ENCODE measurements at places on chromosomes 6 and 20.

- DNase-seq, result no peak
These were observed 30.8 kb downstream of the FARS2 start for GRCh38 chr6:5292154-5292553.

DNA sequence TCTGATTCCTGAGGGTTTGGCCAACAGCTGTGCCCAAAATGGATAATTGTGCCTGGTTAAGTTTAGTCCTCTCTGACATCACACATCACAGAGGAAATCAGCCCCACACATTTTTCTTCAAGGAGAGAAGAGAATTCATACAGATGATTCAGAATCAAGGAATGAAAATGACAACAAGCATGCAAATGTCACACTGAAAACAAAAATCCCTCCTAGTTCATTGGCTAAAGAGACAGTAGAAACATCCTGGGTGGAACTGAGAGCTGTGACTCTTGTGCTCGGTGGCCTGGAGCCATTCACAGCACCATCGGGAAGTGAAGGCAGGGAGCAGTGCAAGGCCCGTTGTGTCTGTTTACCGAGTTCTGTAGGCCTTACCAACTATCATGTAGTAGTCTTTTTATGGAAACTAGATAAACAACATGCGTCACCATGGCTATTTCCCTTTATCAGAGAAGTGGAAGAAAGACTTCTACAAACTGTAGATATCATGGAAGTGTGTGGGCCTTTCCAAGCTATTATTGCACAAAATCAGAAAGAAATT is 81.7 kb upstream of the TENT5A start:
- peak; percentile 92 for DNase-seq

DNA sequence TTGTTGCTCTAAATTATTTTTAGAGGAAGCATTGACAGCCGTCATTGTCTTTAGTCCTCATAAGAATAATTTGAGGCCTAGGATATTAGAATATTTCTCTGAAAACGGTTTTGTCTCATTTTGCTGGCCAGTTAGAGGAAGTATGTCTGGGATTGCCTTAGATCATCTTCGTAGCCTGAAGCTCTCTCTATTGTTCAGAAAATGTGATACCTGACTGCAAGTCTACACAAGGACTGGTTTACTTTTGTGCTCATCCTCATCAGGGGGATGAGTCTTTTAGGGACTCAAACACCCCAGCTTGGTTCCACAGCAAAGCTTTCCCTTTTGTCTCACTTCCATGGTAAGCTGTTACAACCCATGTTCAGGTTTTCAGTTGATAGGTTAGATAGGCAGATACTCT is 141.8 kb downstream of the FARS2 start:
- DNase-seq, result no peak

DNA sequence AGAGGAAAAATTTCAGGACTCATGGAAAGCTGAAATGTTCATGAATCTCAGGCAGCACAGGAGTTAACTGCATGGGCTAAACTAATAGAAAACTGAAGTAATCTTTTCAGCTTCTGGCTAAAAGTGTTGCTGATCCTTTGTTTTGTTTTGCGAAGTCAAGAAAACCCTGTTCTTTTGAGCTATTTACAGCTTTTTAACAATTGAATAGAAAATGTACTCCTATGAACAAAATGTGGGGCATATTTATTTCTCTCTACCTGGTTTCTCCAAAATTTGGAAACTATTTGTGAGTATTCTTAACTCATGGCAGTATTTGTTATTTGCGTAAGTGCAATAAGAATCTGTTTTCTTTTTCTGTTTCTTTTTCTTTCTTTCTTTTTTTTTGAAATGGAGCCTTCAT is 818.8 kb upstream of the CITED2 start:
- no peak for DNase-seq

GRCh38 chr6:17703256-17703694 is 3.5 kb downstream of the NUP153 start:
- DNase-seq, result peak; percentile 71

DNA sequence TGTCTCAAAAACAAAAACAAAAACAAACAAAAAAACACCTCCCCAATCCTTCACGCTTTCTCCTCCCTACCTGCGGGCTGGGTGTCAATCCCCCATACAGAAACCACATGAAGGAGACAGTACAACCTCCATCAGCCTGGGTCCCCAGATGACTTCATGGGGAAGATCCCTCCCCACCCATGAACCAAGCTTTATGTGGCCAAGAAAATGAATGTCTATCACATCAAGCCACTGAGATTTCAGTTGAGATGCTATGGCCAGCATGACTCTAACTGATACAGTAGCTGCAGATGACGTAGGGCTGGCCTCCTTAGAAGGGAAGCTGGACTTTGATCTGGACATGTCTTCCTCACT is 21.2 kb upstream of the BNIP5 start:
- no peak for DNase-seq

- no peak for DNase-seq
These were observed 315.0 kb downstream of the GMDS start for GRCh38 chr6:1930356-1930755.

DNA sequence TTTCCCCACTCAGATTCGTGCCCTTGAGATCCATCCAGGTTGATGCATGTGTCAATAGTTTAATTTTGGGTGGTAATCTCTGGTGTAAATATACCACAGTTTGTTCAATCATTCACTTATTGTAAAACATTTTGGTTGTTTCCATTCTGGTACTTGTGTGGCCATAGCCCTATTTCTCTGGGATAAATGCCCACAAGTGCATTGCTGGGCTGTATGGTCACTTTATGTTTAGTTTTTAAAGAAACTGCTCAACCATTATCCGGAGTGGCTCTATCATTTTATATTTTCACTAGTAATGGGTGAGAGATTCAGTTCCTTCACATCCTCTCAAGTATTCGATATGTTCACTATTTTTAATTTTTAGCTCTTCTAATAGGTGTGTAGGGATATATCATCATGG is 60.7 kb upstream of the RNF24 start:
- DNase-seq, result no peak

- no peak for DNase-seq
These were observed 496.0 kb upstream of the MARCKS start for GRCh38 chr6:113361014-113361645.

GRCh38 chr20:41185013-41185757 is 47.8 kb downstream of the PLCG1 start:
- no peak for DNase-seq

- DNase-seq, result no peak
These were observed 47.5 kb upstream of the CRISP1 start for GRCh38 chr6:49913636-49914375.

GRCh38 chr20:11852189-11852588 is 65.5 kb upstream of the BTBD3 start:
- DNase-seq, result no peak

- no peak for DNase-seq
These were observed 48.9 kb downstream of the WDR27 start for GRCh38 chr6:169652896-169653295.

GRCh38 chr6:154981079-154981870 is 13.8 kb upstream of the TIAM2 start:
- DNase-seq, result no peak

- no peak for DNase-seq
These were observed 16.7 kb downstream of the PDRG1 start for GRCh38 chr20:31934968-31935764.

DNA sequence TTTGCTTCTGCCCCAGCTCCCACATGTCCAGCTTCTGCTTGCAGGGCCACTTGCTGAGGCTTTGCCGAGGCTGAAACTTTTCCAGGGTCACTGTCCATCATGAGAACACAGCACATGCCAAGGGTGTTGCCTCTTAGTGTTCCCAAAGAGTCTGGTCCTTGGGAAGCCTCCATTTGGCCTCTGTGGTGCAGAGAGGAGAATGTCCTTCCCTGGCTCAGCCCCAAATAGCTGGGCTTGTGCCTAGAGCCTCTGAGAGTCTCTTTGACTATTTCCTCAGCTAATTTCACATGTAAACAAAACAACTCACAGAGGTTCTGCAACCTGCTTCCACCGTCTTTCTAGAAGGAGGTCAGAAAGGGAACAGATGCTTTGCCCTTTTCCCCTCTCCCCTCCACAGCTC is 40.4 kb upstream of the RAB23 start:
- peak; percentile 73 for DNase-seq

GRCh38 chr6:90333928-90334327 is 37.3 kb upstream of the BACH2 start:
- DNase-seq, result no peak

DNA sequence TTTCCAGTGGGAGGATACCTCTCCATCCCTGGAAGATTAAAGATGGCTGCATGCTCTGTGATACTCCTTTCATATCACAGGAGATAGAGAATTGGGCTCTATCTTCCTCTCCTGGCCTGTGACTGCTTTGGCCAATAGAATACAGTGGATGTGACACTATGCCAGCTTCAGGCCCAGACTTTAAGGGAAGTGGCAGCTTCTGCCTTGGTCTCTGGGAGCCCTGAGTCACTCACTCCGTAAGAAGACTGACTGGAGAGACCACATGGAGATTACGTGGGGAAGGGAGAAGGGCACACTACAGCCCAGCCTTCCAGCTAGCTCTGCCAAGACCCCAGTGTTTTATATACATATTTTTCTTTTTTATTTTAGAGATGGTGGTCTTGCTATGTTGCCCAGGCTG is 10.4 kb upstream of the MMP9 start:
- no peak for DNase-seq

DNA sequence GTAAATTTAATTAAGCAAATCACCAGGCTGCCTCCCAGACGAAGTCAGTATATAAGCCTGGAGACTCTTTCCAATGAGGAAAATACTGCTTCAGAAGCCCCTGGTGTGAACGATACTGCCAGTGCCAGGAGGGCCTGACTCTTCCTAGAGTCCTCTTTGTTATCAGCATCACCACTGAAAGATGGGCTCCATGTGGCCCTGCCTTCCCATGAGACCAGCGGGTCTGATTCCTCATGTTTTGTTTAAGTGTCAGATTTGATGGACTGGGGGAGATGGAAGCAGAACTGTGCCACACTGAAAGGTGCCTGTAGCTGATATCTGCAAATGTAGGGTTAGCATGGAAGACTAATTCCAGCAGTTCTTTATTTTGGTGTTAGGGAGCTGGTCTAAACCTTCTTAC is 7.9 kb downstream of the NQO2 start:
- no peak for DNase-seq

- DNase-seq, result no peak
These were observed 13.4 kb downstream of the SNX14 start for GRCh38 chr6:85580118-85580877.

- DNase-seq, result no peak
These were observed 15.9 kb downstream of the IFNGR1 start for GRCh38 chr6:137203256-137203655.

- DNase-seq, result no peak
These were observed 104.0 kb upstream of the MAN1A1 start for GRCh38 chr6:119453242-119454200.

DNA sequence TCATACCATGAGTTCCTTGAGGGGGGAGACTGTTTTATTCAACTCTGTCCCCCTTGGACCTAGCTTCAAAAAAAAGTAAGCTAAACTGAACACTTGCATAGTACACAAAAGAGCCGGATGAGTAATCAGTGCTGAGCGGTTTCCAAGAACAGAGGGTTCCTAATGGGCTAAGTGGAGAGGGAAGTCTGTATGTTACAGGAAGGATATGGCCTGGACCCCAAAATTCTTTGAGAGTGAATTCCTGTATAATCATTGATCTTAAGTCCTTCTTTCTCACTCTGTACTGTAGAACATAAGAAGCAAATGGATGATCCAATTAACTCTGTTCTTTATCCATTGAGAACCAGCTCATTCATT is 324.7 kb upstream of the CNR1 start:
- no peak for DNase-seq

DNA sequence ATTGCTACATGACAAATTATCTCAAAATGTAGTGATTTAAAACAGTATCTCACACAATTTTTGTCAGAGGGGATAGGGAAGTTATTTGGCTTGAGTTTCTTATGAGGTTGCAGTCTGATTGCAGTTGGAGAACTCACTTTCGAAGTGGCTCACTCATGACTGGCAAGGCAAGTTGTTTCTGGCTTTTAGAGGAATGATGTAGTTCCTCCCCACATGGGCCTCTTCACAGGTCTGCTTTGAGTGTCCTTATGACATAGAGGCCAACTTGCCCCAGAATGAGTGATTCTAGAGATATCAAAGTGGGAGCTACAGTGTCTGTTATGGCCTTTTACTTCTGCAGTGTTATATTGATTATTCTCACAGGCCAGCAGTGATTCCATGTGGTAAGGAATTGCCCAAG is 6.1 kb downstream of the DOP1A start:
- no peak for DNase-seq

DNA sequence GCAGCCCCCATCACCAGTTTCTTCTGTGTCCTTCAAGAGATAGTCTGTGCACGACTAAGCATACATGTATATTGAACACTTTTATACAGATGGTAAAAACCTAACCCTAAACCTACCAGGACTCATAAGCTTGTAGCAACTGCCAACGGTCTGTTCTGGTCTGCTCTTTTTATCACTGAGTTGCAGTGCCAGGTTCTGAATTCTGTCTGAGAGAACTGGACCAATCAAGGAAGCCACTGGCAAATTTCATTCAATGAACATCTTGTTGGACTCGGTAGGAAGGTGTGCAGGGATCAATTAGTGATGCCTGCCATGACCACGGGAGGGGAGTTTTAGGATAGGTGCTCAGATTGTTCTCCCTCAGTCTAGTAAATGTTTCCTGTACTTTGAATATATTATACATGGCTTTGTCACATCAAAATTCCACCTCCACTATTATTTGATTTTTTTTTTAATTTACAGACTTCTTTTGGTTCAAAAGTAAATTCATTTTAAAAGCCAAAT is 146.8 kb downstream of the EYA2 start:
- DNase-seq, result no peak

DNA sequence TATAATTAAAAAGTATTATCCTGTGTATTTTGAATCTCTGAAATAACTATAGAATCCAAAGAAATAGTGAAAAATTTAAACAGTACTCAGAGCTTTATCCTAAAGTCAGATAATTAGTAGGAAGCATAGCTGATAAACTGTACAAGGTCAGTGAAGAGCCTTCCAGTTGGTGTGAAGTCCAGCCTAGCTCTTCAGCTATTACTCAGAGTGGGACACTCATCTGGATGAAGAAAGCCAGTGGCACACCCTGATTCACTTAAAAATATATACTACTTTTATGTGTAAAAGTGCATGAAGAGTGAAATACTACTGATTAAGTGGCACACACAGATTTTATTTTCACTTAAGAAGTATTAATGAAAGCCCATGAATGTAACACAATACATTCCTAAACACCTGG is 3.1 kb downstream of the IFNGR1 start:
- no peak for DNase-seq

GRCh38 chr6:135820340-135820739 is 31.2 kb upstream of the PDE7B start:
- no peak for DNase-seq

GRCh38 chr6:24855395-24856245 is 56.9 kb upstream of the ARMH2 start:
- DNase-seq, result no peak
